Activated CD8-positive, alpha-beta memory T cell treated with anti-CD3 and anti-CD28 coated beads for 4 hours (primary cell): ENCODE measurements at places on chromosomes 7 and 10.

GRCh38 chr7:130219871-130220270 is 12.2 kb downstream of the SSMEM1 start:
- DNase-seq, result no peak

- DNase-seq, result no peak
Observed at GRCh38 chr10:102608487-102608886, 35.8 kb upstream of the TRIM8 start.

GRCh38 chr7:70810558-70811139 is 321.3 kb upstream of the GALNT17 start:
- no peak for DNase-seq

DNA sequence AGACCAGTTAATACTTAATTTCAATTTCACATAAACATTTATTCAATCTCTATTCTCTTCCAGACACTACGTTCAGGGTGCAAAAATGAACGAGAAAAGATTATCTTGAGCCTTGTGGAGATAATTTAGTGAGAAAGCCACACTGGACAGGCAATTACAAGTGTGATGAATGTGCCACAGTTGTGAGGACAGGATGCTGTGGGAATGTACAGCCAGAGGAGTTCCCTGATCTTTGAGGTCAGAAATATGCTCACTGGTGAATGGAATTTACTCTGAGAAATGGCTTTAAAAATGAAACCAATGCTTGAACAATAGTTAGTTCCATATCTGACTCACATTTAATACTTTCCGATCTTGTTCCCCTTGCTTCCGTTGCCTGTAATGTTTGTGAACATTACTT is 864.8 kb downstream of the GATA3 start:
- DNase-seq, result no peak

- DNase-seq, result no peak
Observed at GRCh38 chr10:85612833-85613232, 753.8 kb downstream of the GRID1 start.

GRCh38 chr7:14841869-14842268 is 60.7 kb downstream of the DGKB start:
- no peak for DNase-seq

DNA sequence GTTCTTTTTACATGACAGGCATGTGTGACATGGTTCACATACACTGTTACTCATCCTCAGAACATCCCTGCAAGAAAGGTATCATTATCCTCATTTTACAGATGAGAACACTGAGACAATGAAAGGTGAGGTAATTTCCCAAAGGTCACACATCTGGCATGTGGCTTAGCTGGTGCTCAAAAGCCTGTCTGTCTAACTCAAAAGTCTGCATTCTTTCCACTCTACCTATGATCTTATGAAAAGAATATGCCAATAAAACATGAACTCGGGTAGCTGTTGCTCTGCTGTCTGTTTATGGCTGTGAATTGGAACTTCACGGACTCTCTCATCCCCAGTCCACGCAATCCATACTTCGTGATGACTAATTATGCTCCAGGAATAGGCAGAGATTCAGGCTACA is 79.0 kb upstream of the ODAD2 start:
- DNase-seq, result no peak

DNA sequence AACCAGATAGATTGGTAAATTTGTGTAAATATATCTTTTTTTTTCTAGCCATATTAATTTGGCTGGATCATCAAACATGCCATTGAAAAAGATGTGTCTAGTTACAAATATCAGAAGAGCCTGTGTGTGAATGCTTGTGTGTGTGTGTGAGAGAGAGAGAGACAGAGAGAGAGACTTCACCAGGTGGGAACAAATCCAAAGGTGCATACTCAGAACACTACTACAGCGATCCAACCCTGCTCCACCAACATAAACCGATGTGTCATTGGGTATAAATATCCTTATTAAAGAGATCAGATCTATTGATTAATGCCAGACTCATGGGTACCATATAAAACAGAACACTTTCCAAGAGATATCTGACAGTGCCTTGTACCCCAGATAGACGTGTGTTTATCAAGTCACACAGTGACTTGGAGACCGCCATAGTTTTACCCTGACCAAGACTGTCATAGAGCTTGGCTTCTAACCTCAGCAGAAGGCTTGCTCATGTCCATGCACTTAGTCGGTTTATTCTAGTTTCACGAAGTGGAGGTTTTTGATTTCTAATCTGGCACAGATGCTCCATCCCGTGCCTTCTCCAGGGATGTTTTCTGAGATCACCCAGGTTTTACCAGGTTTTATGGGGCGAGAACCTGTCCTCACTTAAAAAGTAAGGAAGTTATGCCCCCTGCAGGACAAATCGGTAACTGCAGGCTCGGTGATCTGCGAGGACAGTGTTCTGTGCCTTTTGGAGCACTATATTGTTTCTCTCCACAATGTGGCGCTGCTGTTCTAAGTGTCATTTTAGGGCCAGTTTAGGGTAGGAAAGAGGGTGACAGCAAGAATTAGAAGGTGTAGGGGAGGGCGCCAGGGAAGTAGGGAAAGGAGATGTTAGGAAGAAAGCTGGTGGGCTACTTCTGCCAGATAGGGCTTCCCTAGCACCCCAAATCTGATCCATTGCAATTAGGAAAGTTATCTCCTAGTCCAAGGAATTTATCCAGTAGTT is 29.3 kb upstream of the WNT8B start:
- DNase-seq, result peak; percentile 96

DNA sequence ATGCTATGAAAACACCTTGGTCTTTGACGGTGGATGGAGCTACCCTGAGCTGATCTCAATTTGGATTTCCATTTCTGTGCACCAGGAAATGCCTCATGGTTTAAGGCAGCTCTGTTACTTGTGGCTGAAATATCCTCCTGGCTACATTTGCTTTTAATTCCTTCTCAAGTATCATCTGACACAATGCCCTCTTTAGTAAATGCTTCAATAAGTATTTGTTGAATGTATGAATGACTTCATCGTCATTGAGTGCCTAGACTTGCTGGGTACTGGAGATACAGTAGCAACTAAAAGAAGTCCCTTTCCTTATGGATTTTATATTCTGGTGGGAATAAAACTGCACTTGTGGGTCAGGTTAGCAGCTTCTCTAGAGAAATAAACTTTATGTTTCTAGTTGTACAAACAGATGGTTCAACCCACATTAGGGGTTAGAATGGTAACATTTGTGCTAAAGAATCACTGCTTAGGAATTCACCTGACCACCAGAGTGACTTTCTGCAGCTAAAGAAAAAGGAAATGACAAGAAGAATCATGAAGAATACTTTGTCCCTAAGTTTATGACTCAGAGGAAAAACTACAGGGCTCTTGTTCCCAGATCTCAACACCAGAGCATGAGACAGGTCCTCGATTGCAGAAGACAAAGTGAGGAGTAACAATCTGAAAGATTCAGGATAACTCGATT is 21.8 kb upstream of the SMNDC1 start:
- no peak for DNase-seq

- DNase-seq, result no peak
Observed at GRCh38 chr10:117175215-117175900, 21.9 kb upstream of the KCNK18 start.

- no peak for DNase-seq
Observed at GRCh38 chr7:30974605-30975255, 11.0 kb downstream of the GHRHR start.

- no peak for DNase-seq
Observed at GRCh38 chr7:85172530-85172941, 14.3 kb downstream of the SEMA3D start.

DNA sequence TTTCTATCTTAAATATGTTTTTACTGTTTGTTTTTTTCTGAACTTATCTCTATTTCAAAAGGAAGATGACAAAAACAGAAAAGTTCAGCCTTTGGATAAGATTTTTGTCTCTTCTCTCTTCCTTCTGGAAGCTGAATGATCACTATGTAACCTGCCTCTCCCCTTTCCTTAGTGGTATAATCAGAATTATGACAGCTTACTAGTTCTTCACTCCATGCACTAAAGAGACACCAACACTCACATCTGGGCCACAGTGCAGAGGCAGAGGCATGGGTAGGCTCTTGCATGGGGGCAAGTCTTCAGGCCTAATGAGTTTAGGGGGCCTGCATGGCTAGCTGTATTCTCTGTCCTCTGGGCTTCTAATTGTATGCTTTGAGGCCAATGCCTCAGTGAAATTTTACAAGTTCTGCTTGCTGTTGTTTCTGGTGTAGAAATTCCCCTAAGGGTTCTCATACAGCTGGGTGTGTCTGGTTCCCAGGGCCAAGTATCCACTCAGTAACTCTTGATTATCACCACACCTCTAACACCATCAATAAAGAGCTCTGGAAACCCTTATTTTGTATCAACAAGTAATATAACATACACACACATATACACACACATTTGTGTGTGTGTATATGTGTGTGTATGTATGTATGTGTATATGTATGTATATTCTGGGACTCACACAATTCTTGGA is 96.8 kb upstream of the POM121L12 start:
- no peak for DNase-seq

DNA sequence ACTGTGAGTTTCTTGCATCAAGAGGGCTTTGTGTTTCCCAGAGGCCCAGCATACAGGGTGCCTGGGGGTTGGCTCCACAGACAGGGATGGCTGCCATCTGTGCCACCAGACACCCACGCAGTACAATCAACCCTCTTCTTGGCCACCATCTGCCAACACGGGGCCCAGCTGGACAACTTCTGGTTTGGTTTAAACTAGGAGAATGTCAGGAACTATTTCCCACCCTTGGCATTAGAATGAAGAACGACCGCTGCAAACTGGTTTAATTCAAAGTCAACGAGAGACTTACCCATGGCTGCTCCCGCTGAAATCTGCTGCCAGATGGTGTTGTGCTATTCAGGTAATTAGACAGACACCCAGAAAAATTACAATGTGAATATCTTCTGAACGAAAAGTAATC is 27.8 kb downstream of the NMT2 start:
- no peak for DNase-seq

- no peak for DNase-seq
Observed at GRCh38 chr10:43124094-43124521, 14.1 kb upstream of the CSGALNACT2 start.

DNA sequence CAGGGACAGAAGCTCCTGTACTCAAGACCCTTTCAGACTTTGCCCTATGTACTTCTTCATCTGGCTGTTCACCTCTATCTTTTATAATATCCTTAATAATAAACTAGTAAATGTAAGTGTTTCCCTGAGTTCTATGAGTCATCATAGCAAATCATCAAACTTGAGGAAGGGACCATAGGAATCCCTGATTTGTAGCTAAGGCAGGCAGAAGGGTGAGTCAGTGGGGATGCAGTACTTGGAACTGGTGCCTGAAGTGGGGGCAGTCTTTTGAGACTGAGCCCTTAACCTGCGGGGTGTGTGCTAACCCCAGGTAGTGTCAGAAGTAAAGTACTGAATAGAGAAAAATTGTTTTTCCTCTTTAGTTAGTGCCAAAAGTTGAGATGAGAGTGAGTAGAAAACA is 6.2 kb upstream of the TMEM243 start:
- DNase-seq, result no peak

GRCh38 chr7:30617359-30617758 is 22.7 kb downstream of the GARS1 start:
- no peak for DNase-seq

- no peak for DNase-seq
Observed at GRCh38 chr7:158525648-158526484, 61.8 kb downstream of the PTPRN2 start.

- no peak for DNase-seq
Observed at GRCh38 chr7:128236924-128237586, 4.0 kb upstream of the LEP start.

DNA sequence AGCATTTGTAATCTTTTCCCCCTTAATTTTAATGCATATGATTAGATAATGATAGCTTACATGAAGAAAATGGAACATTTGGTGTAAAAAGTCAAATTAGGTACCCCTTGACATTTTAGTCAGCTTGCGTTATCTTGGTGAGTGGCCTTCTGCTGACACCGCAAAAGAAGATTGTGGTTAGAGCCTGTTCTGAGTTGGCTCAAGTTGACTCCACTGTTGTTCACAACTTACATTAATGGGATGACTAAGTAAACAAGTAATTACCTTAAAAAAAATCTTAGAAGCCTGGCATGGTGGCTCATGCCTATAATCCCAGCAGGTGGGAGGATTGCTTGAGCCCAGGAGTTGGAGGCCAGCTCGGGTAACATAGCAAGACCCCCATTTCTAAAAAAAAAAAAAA is 24.2 kb downstream of the TRRAP start:
- DNase-seq, result no peak

DNA sequence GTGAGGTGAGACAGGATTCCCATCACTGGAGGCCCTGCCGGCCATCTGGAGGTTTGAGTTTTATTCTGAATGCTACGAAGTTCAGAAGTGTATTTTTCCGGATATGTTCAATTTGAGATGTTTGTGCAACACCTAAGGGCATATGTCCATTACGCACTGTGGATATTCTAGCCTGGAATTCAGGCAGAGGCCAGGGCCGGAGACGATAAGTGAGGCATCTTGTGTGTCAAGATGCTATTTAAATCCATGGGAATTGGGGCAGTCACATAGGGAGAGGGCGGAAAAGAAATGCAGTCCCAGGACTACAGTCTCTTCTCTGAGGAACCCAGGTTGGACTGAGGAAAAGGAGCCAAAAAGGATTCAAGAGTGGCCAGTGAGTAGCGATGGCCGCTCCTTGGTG is 1.9 kb upstream of the SUV39H2 start:
- DNase-seq, result no peak

- no peak for DNase-seq
Observed at GRCh38 chr10:62755662-62756653, 48.6 kb upstream of the ADO start.
